Stimulated activated CD4-positive, alpha-beta T cell treated with anti-CD3 and anti-CD28 coated beads, Interleukin-2, amount 100 ng/mL, for 48 hours (primary cell): ENCODE measurements at places on chromosomes 16 and 17.

GRCh38 chr16:84774810-84775209 is 45.0 kb upstream of the CRISPLD2 start:
- no peak for DNase-seq

DNA sequence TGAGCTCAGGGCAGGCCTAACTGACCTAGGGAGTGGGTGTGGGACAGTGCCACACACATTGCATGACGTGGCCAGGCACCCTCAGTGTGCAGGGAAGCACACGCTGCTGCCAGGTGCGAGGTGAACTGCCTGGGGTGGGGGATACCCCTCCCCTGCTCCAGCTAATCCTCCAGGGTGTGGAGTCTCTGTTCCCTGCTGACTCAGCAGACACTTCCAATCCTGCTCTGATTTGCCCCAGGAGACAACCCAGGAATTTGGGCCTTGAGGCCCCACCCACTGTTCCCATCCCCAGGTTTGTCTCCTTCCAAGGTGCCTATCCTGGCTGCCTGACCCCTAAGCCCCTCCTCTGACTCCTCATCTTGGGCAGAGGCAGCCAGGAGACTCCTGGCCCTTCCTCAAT is 10.7 kb downstream of the DLX3 start:
- no peak for DNase-seq

DNA sequence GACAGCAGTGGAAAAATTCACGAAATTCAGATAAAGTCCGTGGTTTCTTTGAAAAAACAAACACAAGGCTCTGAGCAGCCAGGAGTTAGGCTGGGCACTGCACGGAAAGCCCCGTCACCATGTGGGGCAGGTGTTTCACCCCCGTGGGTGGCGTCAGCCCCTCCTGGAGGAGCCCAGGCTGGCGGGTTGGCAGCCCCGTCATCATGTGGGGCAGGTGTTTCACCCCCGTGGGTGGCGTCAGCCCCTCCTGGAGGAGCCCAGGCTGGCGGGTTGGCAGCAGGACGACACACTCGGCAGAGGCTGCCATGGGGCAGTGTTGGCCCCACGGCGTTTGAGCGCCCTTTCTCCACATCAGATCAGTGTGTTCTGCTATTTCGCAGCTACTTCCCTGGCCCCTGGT is 38.1 kb downstream of the ACSF3 start:
- DNase-seq, result no peak

DNA sequence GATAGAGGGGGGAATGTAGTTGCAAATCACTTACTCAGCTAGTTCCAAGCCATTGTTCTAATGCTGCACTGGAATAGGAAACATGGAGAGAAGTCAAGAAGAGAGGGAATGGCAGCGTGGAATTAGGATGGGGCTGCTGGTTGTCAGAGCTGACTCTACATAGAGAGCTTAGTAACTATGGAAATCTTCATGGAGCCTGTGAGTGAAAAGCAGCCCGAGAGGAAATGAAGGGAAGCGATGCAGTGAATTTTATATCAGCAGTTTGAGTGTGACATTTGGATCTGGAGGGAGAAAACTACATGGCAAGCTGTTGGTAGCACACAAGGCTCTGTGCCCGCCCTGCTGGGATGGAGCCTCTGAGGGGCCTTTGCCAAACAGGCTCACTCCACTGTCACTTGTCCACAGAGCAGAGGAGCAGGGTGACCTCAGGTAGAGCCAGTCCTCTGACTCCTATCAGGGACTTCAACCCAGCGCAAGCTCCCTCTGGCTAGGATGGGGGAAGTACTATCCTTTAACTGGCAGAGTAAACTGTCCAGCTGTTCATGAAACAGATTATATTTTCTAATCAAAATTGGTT is 27.9 kb upstream of the PMFBP1 start:
- no peak for DNase-seq

DNA sequence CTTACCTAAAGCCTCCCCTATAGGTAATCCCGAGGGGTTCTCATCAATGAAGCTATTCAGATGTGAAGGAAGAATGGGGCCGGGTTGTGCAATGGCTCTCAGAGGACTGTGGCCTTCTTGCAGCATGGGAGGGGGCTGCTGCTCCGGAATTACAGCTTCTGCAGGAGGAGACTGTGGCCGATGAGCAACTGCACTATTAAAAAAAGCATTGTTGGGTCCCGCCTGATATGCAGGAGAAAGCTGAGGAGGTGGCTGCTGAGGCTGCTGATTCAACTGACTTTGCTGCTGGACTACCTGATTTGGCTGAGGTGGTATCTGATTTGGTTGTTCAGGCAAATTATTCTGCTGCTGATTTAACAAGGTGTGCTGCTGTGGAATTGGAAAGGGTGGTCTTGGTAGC is 64.8 kb downstream of the CACNG1 start:
- DNase-seq, result no peak

DNA sequence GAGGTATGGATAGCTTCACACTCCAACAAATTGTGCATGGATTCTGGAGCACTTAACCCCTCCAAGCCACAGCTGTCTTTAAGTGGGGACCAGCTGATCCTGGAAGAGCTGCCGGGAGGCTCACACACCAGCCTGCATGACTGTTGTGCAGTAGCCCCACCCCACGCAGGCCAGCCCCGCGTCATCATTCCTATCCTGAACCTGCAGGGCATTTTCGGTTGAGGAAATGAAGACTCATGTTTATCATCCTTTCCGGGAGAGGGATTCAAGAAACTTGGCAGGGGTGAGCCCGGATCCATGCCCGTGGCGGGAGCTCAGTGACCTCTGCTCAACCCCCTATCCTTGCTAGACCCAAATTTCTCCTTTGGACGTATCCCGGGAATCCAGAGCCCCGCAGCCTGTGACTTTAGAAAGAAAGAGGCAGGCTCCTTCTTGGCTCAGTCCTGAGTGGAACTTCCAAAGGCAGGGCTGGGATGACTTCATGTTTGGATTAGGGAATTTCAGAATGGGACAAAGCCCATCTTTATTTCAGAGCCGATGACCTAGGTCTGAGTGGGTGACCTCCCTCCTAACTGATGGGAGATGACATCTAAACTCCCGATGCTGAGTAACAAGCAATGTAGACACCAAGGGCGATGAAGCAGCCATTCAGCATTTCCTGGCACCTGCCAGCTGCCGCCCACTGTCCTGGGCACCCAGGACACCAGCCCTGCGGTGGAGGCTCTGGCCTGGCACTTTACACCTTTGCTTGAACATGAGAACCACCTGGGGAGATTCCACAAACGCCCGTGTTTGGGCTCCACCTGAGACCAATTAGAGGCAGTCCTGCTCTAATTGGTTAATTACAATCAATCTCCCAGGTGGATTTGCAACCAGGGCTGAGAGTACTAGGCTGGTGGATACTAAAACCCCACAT is 43.3 kb upstream of the CMIP start:
- no peak for DNase-seq

GRCh38 chr16:7513429-7513828 is 180.8 kb downstream of the RBFOX1 start:
- DNase-seq, result no peak

DNA sequence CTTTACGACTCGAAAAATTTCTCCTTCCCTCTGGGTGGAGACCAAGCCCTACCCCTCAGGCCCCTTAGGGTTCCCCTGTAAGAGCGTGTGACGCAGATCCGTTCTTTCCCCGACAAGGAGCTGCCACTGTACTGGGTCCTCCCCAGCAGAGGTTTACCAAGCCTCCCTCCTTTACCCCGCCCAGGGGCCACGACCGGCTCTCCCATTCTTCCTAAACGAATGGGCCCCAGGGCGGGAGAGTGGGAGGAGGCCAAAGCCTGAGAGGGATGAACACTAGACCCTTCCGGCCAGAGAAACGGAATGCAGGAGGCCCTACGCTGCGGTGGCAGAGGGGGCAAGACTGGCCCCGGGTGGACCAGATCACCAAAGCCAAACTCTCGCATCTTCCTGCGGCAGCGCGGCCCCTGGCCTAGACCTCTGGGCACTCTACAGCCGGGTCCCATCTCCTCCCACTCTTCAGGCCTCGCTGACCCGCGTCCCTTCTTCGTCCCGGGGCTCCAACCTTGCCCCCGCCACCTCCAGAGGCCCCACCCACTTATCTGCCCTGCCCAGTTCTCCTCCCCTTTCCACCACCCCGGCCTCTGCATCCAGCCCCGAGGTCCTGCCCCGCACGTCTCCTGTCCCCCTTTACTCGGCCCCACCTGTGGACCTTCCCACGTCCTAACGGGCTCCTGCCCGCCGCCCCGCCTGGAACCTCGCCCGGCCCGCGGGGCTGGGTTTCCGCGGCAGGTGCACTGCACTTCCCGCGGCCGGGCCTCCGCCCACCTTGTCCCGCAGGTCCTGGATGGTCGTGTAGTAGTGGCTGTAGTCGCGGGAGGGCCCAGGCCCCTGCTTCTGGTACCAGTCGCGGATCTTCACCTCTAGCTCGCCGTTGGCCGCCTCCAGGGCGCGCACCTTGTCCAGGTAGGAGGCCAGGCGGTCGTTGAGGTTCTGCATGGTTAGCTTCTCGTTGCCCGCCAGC is 765 bp downstream of the KRT19 start:
- DNase-seq, result no peak

- DNase-seq, result no peak
Measured at GRCh38 chr16:9081843-9082242, 9.6 kb upstream of the HAPSTR1 start.

- DNase-seq, result no peak
Measured at GRCh38 chr17:40355804-40356758, 8.5 kb downstream of the GJD3 start.

GRCh38 chr16:2765462-2766404 is 11.3 kb downstream of the ELOB start:
- no peak for DNase-seq

- DNase-seq, result no peak
Measured at GRCh38 chr16:73432850-73433730, 385.2 kb upstream of the ZFHX3 start.

DNA sequence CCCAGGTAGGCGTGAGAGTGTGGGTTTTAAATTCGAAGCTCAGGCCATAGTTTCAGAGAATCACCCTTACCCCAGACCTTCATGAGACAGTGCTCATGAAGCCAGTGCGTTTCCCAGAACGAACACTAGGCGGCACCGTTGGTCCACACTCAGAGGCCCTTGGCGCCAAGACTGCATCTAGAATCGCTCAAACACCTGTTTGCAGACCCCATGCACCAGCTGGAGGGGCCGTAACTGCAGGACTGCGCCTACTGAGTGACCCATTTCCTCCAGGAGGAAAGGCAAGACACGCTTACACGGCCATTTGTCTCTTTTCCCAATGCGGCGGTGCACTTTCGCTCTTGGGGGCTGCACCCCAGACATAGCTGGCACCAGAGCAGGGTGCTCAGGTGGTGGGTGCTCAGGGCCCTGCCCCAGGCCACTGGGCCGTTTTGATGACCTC is 34.0 kb downstream of the ADGRG5 start:
- DNase-seq, result peak; percentile 86

- DNase-seq, result no peak
Measured at GRCh38 chr17:68840073-68840472, 115.1 kb downstream of the ABCA8 start.

DNA sequence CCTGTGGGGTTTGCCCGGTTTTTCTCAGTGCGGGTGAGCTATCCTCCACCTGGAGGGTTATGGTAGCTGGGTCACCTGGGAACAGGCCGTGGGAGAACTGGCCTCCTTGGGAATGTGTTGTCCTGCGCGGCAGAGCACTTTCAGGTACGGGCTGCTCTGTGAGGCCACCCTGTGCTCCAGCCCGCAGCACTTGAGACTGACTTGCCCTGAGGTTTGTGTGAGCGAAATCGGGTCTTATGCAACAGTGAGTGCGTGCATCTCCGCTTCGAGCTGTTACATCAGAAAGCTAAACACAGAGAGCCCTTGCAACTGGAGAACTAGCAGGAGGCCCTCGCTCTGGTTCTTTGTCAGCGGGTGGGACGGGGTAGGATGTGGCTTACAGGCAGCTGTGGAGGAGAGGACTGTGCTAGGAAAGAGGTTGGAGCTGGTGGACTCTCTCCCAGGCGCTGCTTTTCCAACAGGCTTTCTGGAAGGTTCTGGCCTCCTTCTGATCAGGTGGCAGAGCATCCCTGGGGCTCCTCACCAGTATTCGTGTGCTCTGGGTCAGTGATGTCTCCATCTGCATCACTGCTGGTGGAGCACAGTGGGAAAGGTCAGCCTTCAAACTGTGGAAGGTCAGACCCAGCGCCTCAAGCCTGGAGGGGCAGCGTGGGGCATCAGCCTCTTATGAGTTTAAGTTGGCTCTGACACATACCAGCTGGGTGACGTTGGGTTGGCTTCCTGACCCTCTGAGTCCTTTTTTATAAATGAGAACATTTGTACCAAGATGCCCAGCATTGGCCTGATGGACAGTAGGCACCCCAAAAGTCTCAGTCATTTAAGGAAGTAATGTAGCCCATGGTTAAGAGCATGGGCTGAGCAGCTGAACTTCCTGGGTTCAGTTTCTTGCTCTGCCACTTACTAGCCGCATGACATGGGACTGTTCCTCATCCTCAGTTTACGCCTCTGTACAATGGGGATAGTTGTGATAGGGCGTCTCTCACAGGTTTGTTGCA is 76.3 kb downstream of the KSR1 start:
- no peak for DNase-seq

- no peak for DNase-seq
Measured at GRCh38 chr17:20852239-20852989, 190.4 kb downstream of the USP22 start.

DNA sequence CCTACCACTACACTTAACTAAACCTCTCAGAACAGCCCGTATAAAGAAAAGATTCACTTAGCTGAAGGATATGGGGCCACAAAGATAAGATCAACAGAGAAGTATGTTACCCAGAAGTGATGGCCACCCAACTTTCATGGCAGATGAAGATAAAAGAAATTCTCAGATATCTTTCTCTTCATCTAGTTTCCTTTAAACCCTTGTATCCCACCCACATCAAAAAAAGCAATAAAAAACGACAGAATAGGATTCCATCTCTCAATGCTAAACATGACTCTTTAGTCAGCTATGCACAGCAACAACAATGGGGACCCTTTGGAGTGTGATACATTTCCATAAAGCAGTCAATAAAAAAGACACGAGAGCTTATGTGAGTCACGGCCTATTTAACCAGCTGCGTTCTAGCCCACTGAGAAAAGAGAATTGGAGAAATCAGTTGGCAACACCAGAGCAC is 86.6 kb downstream of the SNX11 start:
- DNase-seq, result no peak

GRCh38 chr17:74380086-74380958 is 13.0 kb downstream of the GPR142 start:
- no peak for DNase-seq

GRCh38 chr16:55133654-55134053 is 190.3 kb upstream of the IRX6 start:
- no peak for DNase-seq

- no peak for DNase-seq
Measured at GRCh38 chr16:4351880-4352279, 759 bp upstream of the PAM16 start.

- DNase-seq, result no peak
Measured at GRCh38 chr17:40124279-40125141, 2.7 kb downstream of the MSL1 start.

- DNase-seq, result no peak
Measured at GRCh38 chr16:19923396-19923795, 38.7 kb upstream of the GPRC5B start.

DNA sequence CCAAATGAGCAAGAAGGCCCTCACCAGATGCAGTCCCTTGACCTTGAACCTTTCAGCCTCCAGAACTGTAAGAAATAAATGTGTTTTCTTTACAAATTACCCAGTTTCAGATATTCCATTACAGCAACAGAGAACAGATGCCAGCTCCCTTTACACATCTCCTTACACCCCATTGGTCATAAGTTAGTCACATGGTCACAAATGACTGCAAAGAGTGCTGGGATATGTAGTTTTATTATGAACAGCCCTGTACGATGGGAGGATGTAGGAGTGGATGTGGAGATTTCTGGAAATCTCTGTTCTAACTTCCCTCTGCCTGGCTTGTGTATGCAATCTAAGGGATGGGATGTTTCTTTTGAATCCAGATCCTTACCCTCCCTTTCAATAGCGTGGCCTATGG is 13.3 kb upstream of the RPL38 start:
- no peak for DNase-seq

- peak; percentile 43 for DNase-seq
Measured at GRCh38 chr17:80264205-80265075, 3.8 kb downstream of the RNF213 start.
